Astrocyte (in vitro differentiated cells and primary cell): ENCODE measurements at places on chromosomes 7 and 10.

GRCh38 chr10:86077871-86078638 is 288.5 kb downstream of the GRID1 start:
- DNase-seq = no peak

GRCh38 chr10:110788620-110789385 is 82.9 kb upstream of the PDCD4 start:
- no peak for DNase-seq

DNA sequence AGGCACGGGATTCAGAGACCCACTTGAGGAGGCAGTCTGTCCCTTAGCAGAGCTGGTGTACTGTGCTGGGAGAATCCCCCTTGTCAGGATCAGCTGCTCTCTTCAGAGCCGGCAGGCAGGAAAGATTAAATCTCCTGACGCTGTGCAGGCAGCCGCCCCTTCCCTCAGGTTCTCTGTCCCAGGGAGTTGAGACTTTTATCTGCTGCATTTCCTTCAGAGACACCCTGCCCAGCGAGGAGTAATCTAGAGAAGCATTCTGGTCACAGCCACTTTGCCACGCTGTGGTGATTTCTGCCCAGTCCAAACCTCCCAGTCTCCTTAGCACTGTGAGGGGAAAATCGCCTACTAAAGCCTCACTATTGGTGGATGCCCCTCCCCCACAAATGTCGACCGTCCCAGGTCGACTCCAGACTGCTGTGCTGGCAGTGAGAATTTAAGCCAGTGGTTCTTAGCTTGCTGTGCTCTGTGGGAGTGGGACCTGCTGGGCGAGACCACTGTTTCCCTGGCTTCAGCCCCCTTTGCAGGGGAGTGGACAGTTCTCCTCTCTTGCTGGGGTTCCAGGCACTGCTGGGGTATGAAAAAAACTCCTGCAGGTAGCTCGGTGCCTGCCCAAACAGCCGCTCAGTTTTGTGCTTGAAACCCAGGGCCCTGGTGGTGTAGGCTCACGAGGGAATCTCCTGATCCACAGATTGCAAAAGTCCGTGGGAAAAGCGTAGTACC is 265.4 kb downstream of the ZWINT start:
- no peak for DNase-seq

- no peak for DNase-seq
Measured at GRCh38 chr7:142088022-142088714, 23.4 kb upstream of the MGAM2 start.
